Activated CD8-positive, alpha-beta T cell treated with anti-CD3 and anti-CD28 coated beads, Interleukin-2, amount 10 ng/mL, durations not matched to agents 7 days and 5 days (primary cell): ENCODE measurements at places on chromosomes 1 and 21. TPM values are rescaled to one million over a fixed set of nuclear protein-coding genes. Genes with fewer than 3 reads are reported as not detected.
A peak's percentile ranks its signal among the peaks of the same experiment; 100 is the strongest.

GRCh38 chr1:157073944-157074685 is 25.5 kb downstream of the ETV3L start:
- peak; percentile 60 for DNase-seq

- no peak for DNase-seq
These were observed 54.5 kb downstream of the PRDM15 start for GRCh38 chr21:41824466-41825207.

DNA sequence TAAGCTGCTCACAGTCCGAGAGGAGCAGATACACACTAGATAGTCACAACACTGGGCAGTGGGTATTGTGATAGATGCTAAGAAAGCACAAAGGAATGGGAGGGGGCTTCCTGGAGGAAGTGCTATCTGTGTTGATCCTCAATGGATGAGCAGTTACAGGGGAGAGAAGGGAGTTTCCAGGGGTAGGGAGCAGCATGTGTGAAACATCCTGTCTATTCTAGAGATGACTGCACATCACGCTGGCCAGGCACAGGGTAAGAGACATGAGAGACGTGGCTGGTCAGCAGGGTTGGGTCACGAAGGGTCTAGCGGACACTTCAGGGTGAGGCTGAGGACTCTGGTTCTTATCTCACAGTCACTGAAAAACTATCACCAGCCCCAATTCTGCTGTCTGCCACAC is 235.2 kb downstream of the TRABD2B start:
- no peak for DNase-seq

DNA sequence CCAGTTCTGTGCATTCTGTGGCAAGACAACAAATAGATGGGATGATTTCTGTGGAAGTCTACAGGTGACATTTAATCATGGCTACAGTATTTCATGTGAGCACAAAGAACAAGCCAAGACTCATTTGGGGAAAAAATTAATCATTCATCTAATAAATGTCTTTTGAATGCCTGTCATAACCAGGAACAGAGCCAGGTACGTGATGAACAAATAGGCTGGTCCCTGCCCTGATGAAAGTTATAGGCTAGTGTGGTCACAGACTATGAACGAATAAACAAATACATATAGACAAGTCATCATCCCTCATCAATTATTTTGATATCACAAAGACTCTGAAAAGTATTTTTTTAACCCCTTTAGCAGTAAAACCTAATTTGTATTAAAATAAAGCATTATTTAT is 226.4 kb upstream of the RRP15 start:
- no peak for DNase-seq

DNA sequence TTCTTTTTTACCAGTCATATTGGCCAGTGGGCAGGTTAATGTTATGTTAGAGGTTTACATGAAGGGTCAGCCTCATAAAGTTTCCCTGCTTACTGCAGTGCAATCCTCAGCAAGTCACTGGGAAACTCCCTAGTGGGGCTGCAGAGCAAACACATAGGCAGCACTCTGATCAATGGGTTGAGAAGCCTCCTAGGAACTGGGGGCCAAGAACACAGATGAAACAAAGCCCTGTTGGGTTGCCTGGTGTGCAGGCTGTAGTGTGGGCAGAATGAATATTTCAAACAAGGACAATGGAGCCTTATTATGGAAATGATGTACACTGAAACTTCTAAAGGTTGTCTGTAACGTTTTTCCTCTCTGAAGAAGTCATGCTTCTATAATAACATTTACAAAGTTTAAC is 431.6 kb upstream of the PTBP2 start:
- no peak for DNase-seq

- DNase-seq, result no peak
These were observed 37.8 kb upstream of the NEK2 start for GRCh38 chr1:211713231-211713630.

DNA sequence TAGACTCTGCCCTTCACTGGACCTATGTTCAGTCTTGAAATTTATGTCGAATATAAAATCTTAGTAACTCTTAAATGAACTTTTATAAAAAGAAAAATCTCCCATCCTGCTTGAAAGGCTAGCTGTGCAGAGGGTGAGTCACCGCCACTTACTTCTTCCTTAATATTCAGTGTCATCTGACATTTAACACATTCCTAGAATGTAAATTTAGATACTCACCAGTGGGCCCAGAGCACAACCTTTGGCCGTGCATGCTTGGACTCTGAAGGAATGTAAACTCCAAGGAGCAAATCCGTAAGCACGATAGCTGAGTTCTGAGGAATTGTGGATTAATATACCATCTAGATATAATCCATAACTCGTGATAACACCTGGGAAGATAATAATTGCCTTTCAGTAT is 403.3 kb downstream of the KCTD3 start:
- no peak for DNase-seq

- peak; percentile 85 for DNase-seq
These were observed 10.5 kb downstream of the PDZK1IP1 start for GRCh38 chr1:47179017-47179987.

DNA sequence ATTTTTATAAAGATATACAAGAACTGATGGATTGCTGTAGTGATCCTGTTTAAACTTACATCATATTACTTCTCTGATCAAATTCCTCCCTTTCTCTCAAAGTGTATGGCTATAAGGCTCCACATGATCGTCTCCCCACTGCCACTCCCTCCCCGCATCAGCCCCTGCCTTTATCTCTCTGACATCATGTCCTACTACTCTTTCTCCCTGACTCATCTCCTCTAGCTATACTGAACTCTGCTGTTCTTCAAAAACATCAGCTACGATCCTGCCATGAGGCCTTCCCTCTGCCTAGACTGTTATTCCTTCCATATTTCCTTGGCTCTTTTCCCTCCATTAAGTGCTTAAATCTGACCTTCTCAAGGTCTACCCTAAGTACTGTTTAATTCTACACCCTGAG is 22.8 kb downstream of the HFM1 start:
- no peak for DNase-seq

- DNase-seq, result no peak
These were observed 1.4 kb downstream of the MACF1 start for GRCh38 chr1:39205781-39206464.

GRCh38 chr1:195608883-195609282 is 999.4 kb downstream of the KCNT2 start:
- DNase-seq, result no peak

DNA sequence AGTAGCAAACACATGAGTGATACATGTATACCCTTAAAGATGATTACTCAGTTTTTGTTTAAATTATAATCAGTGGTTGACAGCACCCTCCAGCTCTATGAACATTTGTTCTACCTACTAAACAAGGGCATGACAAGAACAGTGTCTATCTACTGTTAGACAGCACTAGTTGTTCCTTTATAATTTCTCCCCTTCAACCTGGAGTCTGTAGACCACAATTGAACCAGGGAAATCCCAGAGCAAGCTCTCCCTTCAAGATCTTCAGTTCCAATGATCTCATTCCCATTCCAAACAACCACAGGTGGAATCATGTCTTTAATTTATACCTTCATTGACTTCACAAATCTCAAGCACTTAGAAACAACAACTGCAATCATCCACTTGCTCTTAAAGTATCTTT is 216.1 kb downstream of the HHIPL2 start:
- DNase-seq, result no peak

DARS2 gene
- total RNA-seq, result 32.7 TPM

RAB25 gene
- total RNA-seq, result not detected

ZNF678 gene
- 5.2 TPM for total RNA-seq

MPL gene
- total RNA-seq, result not detected

FCGR2B gene
- not detected for total RNA-seq
